ENCODE measurements at places on chromosomes 12 and 14. TPM values are rescaled to one million over a fixed set of nuclear protein-coding genes. Genes with fewer than 3 reads are reported as not detected.

- H3K4me1 ChIP-seq = no peaks in the 10 kb centered on the region
- DNase-seq = no peak
- H3K27ac ChIP-seq = no peak overlapping the region
- no peak overlapping the region for H3K4me3 ChIP-seq
Measured at GRCh38 chr14:102568115-102568614, 24.3 kb upstream of the RCOR1 start.

The IQSEC3 gene
- total RNA-seq = 0.73 TPM

The CDKL1 gene
- total RNA-seq = 9.2 TPM

DNA sequence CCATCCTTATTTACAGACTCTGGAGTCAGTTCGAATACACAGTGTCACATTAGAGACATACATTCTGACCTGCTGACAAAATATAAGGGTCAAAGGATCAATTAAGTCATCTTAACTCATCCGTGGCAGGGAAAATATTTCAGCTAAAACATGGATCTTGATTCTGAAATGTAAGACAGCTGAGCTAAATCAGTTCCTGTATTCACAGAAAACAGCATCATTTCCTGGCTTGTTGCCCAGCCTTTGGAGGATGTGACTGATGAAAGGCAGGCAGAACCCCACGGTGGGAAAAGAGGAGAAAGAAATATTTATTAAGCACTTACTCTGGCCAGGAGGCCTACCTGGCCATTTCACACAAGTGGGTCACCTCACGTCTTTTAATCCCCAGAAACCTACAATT lies 101.9 kb downstream of the GAS2L3 start:
- no peak overlapping the region for H3K27ac ChIP-seq
- H3K4me3 ChIP-seq = no peak overlapping the region
- H3K27me3 ChIP-seq = no peaks in the 10 kb centered on the region
- no peaks in the 10 kb centered on the region for H3K36me3 ChIP-seq
- H3K4me1 ChIP-seq = no peaks in the 10 kb centered on the region

DNA sequence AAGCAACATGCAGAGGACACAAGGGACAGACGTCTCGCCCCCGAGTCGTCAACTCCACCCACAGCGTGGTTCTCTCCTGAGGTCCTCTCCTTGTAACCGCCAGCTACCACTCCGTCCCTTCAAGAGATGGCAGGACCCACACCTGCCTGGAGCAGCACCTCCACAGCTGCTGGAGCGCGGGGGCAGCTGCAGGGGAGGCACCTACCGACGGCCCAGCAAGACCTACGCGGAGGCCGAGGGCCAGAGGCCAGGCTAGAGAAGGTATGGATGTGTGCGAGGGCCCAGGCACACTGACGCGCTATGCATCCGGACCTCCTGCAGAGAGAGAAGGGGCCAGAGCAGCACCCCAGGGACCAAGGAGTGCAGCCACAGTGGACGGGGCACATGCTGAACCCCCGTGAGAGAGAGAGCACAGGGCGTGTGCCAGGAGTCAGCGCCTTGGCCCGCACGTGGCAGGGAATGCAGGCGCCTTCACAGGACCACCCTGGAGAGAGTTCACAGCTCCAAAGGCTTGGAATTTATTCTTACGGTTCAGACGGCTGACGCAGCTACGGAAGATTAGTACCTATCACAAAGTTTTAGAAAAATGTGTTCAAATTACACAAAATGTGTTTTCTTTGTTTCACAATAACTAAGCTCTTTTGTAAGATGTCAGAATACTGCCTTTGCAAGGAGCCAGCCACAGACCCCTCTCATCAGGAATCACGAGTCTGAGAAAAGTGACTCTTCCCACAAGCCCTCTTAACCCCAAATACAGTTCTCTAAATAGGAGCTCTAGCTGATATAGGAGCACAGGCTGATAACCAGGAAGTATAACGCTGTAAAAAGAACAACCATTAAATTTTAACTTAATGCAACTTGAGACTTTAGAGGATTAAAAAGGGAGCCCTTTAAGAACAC lies 36.8 kb downstream of the CDC42BPB start:
- H3K4me3 ChIP-seq = no peak overlapping the region
- DNase-seq = peak; percentile 33
- no peak overlapping the region for H3K27ac ChIP-seq
- no peaks in the 10 kb centered on the region for H3K36me3 ChIP-seq
- no peaks in the 10 kb centered on the region for H3K27me3 ChIP-seq

DNA sequence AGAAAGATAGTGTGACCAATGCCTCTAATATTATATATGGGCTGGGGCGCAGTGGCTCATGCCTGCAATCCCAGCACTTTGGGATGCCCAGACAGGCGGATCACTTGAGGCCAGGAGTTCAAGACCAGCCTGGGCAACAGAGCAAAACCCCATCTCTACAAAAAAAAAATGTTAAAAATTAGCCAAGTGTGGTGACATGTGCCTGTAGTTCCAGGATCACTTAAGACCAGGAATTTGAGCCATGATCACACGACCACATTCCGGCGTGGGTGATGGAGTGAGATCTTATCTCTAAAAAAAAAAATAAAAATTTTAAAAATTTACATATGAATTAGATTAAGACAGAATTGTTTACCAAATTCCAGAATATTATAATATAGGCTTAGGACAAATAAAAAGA lies 12.0 kb downstream of the TM7SF3 start:
- H3K27me3 ChIP-seq = no peaks in the 10 kb centered on the region
- DNase-seq = no peak
- H3K27ac ChIP-seq = no peak overlapping the region
- H3K4me3 ChIP-seq = no peak overlapping the region
- no peaks in the 10 kb centered on the region for H3K4me1 ChIP-seq

DNA sequence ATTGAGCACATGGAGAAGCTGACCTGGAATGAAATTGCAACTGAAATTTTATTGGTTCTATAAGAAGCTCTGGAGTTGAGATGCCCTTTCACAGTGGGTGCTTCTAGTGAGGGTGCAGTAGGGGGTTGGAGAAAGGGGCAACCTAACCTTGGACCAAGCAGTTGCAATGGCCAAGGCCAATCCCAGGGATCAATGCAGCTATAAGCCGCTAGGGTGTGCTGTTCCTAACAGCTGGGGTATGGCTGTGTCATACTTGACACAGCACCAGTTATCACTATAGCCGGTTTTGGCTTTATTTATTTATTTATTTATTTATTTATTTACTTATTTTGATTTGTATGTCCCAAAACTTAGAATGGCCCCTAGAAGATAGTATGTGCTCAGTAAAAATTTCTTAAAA lies 505.9 kb downstream of the FLRT2 start:
- no peaks in the 10 kb centered on the region for H3K36me3 ChIP-seq
- H3K27me3 ChIP-seq = no peaks in the 10 kb centered on the region
- H3K4me3 ChIP-seq = no peak overlapping the region
- no peak overlapping the region for H3K27ac ChIP-seq
- no peaks in the 10 kb centered on the region for H3K4me1 ChIP-seq

GRCh38 chr12:95368931-95369330 lies 105.0 kb upstream of the METAP2 start:
- H3K27me3 ChIP-seq = no peaks in the 10 kb centered on the region
- no peak for DNase-seq
- no peaks in the 10 kb centered on the region for H3K4me1 ChIP-seq
- H3K36me3 ChIP-seq = no peaks in the 10 kb centered on the region
- no peak overlapping the region for H3K4me3 ChIP-seq

DNA sequence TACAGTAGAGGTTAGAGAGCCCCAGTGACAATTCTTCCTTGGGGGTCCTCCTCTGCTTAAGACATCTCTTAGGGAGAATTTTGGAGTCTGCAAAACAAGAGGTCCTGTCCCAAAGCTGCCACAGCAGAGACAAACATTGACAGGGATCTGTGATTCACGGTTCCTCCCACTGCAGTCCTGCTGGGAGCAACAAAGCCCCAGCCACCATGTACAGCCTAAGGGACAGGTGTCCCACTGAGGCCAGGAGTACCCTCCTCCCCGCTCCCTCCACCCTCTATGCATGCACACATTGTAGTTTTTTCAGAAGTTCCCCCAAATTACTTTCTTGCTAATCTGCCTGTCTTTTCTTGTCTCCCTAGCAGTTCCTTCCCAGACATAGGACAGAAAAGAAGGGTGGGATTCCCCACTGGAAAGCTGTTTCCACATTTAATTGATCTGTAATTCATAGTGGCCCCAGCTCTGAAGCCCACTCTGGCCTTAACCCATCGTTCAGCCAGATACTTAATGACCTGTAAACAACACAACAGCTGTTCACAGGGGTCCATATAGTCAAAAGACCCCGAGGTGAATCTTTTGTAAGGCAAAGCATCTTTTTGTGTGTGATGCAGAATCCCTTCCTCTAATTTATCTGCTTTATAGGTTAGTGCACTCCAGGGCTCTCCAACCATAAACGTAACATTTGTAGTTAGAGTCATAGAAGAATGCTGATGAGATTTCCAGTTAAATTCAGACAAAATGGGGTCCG lies 13.9 kb upstream of the PRICKLE1 start:
- DNase-seq = no peak
- H3K27ac ChIP-seq = no peak overlapping the region
- no peak overlapping the region for H3K4me3 ChIP-seq

- H3K4me3 ChIP-seq = no peak overlapping the region
- no peak overlapping the region for H3K27ac ChIP-seq
- H3K27me3 ChIP-seq = no peaks in the 10 kb centered on the region
- no peaks in the 10 kb centered on the region for H3K36me3 ChIP-seq
- H3K4me1 ChIP-seq = peaks cover 10% of the 10 kb centered on the region
Measured at GRCh38 chr12:15720295-15720694, 68.9 kb downstream of the EPS8 start.

The HOXC6 gene
- total RNA-seq = 3.3 TPM

GRCh38 chr12:48956279-48957140 lies 777 bp downstream of the ARF3 start:
- H3K36me3 ChIP-seq = no peaks in the 10 kb centered on the region
- no peaks in the 10 kb centered on the region for H3K27me3 ChIP-seq
- H3K4me1 ChIP-seq = no peaks in the 10 kb centered on the region
- peak overlapping the region; percentile 83 for H3K27ac ChIP-seq

DNA sequence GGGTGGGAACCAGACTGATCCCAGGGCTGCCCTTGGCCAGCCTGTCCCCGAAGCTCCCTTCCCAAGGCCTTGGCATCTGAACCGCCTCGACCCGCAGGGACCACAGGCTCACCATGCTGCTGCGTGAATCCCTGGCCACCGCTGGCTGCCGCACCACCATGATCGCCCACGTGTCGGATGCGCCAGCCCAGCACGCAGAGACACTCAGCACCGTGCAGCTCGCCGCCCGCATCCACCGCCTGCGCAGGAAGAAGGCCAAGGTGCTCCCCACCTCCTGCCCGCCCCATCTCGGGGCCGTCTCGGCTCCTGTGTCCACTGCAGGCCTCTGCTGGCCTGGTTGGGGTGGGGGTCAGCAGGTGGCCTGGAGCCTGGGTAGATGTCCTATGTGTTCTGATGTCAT lies 35.7 kb downstream of the KIF26A start:
- no peaks in the 10 kb centered on the region for H3K27me3 ChIP-seq
- H3K4me1 ChIP-seq = no peaks in the 10 kb centered on the region
- no peaks in the 10 kb centered on the region for H3K36me3 ChIP-seq

DNA sequence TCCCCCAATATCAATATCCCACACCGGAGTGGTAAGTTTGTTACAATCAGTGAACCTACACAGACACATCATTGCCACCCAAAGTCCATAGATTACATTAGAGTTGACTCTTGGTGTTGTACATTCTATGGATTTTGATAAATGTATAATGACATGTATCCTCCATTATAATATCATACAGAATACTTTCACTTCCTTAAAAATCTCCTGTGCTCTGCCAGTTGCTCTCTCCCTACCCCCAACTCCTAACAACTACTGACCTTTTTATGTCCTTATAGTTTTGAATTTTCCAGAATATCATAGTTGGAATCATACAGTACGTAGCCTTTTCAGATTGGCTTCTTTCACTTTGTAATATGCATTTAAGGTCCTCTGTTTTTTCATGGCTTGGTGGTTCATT lies 48.4 kb downstream of the SLC4A8 start:
- no peak for DNase-seq
- no peaks in the 10 kb centered on the region for H3K27me3 ChIP-seq
- H3K36me3 ChIP-seq = no peaks in the 10 kb centered on the region
- H3K4me3 ChIP-seq = no peak overlapping the region

DNA sequence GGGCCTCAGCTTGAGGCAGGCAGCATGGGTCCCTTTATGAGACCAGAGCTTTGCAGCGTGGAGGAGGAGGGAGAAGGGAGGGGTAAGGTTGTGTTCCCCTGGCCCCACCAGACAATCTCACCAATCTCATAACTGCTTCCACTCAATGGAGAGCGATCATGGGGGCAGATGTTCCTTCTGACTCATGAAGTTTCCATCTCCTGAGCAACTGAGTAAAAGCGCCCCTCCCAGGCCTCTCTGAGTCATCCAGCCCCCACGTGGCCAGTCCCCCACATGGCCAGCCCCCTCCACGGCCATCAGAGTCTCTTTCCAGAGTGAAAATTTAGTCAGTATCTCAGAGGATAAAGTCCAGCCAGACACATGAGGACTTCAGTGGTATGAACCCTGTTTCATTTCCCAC lies 39.2 kb upstream of the PLXNC1 start:
- H3K27me3 ChIP-seq = no peaks in the 10 kb centered on the region
- H3K4me1 ChIP-seq = no peaks in the 10 kb centered on the region
- no peak for DNase-seq
- H3K4me3 ChIP-seq = no peak overlapping the region
- no peak overlapping the region for H3K27ac ChIP-seq

The PTPN6 gene
- total RNA-seq = 14.7 TPM

DNA sequence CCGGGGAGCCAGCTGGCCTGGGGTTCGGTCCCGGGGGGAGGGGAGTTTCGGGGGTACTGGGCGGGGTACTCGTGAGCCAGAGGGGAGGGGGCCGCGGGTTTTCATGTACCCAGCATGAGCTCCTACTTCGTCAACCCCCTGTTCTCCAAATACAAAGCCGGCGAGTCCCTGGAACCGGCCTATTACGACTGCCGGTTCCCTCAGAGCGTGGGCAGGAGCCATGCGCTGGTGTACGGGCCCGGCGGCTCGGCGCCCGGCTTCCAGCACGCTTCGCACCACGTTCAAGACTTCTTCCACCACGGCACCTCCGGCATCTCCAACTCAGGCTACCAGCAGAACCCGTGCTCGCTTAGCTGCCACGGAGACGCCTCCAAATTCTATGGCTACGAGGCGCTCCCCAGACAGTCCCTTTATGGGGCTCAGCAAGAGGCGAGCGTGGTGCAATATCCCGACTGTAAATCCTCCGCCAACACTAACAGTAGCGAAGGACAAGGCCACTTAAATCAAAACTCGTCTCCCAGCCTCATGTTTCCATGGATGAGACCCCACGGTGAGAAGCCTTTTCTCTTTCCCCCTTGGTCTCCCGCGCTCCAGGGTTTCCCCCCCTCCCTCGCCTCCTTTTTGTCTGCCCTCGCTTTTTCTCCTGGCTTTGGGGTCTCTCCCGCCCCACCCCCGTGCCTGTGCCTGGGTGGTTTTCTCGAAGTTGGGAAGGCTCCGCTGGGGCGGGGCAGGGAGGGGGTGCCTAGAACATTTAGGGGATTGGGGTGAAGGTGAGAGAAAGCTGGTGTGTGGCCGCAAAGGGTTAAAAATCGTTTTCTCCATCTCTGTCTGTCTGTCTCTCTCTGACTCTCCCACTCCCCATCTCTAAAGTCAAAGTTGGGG lies 627 bp downstream of the HOXC8 start:
- peaks cover 7% of the 10 kb centered on the region for H3K4me1 ChIP-seq
- H3K4me3 ChIP-seq = peak overlapping the region; percentile 71
- H3K27ac ChIP-seq = peak overlapping the region; percentile 85
- no peak for DNase-seq
- no peaks in the 10 kb centered on the region for H3K36me3 ChIP-seq

Data from breast epithelium (tissue), 4 donors.